ENCODE measurements at places on chromosomes 16 and 17. TPM values are rescaled to one million over a fixed set of nuclear protein-coding genes. Genes with fewer than 3 reads are reported as not detected.

Gene ACOX1
- 43.0 TPM for total RNA-seq

DNA sequence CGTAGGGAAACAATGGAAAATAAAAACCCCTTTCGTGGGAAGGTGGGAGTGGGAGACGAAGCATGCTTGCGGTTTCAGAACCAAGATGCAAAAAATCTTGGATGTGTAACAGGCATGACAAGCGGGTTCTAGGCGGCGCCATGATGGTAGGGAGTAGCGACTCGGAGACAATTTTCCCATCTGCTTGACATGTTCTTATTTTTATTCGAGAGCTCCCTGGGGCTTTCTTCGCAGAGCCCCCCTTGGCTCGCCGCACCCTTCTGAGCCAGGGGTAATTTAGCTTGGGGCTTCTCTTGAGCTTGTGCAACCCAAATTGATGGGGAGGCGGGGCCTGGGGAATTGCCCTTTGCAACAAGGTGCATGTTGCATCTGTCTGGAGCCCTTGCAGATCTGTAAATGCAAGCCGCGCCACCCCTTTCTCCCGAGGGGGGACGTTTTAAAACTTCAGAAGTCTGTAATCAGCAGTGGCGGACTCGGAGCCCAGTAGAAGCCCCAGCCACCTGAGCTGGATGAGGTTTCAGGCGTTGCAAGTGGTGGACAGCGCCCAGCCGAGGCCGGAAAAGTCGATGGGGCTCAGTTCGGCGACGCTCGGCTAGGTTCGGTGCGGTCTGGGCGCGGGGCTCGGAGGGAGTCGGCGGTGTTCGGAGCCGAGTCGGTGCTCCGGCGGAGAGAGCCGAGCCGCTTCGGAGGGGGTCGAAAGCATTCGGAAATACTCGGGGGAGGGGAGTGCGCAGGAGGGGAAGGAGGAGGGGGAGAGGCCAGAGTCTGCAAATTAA, 2.9 kb downstream of the GNAO1 start:
- no peaks in the 10 kb centered on the region for H3K4me1 ChIP-seq
- no peak overlapping the region for H3K4me3 ChIP-seq
- no peaks in the 10 kb centered on the region for H3K36me3 ChIP-seq
- peak; percentile 76 for DNase-seq

Gene GNG13
- total RNA-seq, result not detected

- DNase-seq, result no peak
- H3K27ac ChIP-seq, result peak overlapping the region; percentile 99
- H3K36me3 ChIP-seq, result no peaks in the 10 kb centered on the region
- peak overlapping the region; percentile 90 for H3K4me3 ChIP-seq
Measured at GRCh38 chr17:76354317-76354729, 607 bp upstream of the PRPSAP1 start.

Gene GSDMA
- not detected for total RNA-seq

Gene GABARAP
- 760 TPM for total RNA-seq

Gene CCL15
- not detected for total RNA-seq

All from cardiac muscle cell (in vitro differentiated cells and primary cell).